ENCODE measurements at places on chromosomes 11 and 22.
A peak's percentile ranks its signal among the peaks of the same experiment; 100 is the strongest.

GRCh38 chr11:19560156-19560555 is 152.5 kb upstream of the NAV2 start:
- DNase-seq: no peak

- no peak for DNase-seq
These were observed 213.6 kb downstream of the RAB38 start for GRCh38 chr11:87961606-87962005.

DNA sequence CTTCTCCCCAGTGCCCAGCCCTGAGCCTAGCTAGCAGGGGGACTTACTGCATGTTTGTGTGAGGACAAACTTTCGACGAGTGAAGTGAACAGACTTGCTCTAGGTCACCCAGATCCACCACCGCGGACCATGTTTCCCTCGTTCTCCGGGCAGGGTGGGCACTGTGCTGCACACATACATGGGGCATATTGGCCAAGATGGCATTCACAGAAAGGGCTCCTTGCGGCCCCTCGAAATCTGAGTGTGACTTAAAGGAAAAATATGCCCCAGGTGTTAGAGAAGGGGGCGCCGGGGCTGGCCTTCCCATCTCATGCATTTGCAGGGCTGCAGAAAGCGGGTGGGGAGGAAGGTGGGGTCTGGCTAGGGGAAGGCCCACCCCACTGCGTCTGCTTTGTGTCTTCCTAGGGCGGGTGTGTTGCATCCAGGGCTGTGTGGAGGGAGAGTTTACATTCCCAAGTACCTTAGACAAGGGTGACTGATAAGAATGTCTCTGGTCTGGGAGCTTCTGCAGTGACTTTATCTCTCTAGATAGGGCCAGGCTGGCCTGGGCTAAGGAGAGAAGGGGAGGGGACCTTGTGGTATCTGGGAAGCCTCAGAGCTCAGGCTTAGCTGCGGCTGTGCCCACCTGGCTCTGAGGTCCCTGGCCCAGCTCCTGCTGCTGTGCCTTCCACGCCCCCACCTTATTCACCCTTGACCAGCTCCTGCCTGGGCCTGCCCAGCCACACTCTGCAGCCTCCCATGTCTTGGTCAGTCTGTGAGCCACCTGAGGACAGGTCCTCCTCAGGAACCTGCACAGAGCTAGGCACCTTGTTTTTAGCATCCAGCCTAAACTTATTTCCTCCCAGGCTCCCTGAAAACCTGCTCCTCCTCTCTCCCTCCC is 45.8 kb downstream of the LRRC32 start:
- DNase-seq: peak; percentile 9

DNA sequence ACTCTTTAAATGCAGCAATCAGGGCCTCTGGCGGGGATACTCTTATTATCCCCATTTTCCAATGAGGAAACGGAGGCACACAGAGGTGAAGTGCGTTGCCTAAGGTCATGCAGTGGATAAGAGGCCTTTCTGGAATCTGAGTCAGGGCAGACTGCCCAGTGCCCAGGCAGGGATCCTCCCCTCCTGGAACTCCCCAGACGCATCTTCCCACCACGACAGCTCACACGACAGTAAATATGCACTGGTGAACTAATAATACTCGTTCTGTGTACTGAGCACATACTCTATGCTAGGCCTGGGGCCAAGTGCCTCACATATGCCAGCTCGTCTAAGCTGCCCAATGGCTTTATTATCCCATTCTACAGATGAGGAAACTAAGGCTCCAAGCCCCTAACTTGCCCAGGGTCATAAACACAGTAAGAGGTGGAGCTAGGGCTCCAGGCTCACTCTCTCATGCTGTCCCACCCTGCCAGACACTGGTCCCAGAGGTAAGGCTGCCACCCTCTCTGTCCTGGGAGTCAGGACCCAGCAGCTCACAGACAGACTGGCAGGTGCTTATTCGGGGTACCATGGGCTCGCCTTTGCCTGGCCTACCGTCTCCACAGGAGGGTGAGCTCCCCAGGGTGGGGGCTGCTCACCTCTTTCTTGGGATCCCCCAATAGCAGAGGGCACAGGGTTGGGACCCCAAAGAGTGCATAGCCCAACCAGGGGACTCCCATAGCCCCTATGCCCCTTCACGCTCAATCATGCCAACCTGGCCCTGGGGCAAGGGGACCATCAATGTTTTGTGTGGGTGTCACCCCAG is 2.3 kb downstream of the IL2RB start:
- no peak for DNase-seq

DNA sequence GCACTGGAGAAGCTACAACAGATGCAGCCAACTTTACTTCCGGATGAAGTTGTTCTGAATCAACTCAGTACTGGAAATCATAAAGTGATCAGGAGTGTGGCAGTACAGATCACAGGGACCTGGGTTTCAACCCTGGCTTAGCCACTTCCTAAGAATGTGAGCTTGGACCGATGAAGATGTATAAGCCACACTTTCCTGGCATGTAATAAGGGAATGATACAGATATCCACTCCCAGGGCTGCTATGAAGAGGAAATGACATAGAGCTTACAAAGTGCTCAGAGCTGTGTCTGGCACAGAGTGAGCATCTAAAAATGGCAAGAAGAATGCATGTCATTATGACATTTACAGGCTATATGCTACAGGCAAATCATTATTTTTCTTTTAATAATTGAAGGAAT is 378.7 kb downstream of the NTM start:
- no peak for DNase-seq

- DNase-seq: no peak
These were observed 33.1 kb upstream of the TSPAN18 start for GRCh38 chr11:44693654-44694119.

DNA sequence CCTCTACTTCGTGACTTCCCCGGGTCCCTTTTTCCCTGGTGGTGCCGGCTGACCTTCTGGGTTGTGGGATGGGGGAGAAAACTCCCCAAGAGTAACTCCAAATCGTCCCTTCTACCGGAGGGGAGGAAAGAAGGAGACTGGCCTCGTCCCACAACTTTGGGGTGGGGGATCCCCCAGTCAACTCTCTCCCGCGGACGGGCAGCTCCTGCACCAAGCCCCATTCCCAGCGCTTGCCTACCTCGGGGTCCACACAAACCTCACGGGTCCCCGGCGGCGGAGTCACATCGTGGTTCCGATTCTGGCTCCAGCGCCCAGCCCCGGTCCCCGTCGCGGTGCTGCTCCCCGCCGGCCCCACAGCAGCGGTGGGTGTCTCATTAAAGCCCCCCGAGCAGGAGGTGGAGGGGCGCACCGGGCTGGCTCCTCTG is 317 bp downstream of the BDNF start:
- DNase-seq: no peak

DNA sequence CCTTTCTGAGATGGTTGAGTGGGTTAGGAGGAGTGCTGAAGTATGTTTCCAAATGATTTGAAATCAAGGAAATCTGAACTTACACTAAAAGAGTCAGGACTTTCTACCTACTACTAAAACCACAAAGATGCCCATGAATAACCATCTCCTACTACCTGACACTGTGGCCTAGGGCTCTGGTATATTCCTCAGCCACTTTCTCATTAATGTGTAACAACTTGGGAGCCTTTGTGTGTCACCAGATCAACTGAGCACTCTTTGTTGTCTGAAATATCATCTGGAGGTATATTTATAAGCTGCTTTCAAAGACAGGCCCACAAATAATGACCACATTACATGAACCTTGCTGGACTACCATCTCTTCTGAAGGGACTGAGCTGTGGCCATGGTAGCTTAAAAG is 43.9 kb downstream of the RELT start:
- DNase-seq: no peak

DNA sequence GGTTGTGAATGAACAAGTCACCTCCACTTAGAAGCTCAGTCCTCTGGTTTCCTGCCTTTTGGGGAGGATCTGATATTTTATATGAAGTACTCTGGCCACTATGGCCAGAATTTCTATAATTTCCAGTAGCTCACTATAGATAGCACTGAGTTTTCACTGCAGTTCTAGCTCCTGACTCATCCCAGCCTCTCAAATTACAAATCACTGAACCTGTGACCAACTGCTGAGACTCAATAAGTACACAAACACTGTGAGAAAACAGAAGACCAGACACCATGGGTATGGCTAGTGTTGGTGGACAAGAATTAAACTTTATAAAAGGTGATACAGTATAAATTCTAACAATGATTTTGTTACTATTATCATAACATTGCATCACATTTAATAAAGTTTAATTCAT is 47.1 kb upstream of the UCP3 start:
- no peak for DNase-seq

GRCh38 chr11:124460459-124460858 is 15.0 kb upstream of the OR8B8 start:
- no peak for DNase-seq

GRCh38 chr22:20779818-20780158 is 5.9 kb downstream of the SERPIND1 start:
- DNase-seq: no peak

GRCh38 chr11:8015753-8016239 is 28.7 kb downstream of the EIF3F start:
- DNase-seq: no peak

DNA sequence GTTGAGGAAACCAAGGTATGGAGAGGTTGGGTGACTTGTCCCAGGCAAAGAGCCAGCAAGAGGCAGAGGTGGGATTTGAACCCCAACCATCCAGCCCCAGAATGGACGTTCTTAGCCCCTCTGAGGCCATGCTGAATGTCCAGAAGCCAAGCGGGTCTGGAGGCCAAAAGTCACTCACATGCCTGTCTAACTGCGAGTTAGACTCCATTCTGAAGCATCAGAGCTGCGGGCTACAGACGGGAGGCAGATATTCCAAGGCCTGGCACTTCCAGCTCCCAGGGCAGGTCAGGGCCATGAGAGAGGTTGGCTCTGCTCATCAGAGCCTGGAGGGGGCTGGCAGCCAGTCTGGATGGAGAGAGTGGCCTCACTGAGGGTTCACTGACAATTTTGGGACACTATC is 616.5 kb downstream of the BRD1 start:
- DNase-seq: no peak

DNA sequence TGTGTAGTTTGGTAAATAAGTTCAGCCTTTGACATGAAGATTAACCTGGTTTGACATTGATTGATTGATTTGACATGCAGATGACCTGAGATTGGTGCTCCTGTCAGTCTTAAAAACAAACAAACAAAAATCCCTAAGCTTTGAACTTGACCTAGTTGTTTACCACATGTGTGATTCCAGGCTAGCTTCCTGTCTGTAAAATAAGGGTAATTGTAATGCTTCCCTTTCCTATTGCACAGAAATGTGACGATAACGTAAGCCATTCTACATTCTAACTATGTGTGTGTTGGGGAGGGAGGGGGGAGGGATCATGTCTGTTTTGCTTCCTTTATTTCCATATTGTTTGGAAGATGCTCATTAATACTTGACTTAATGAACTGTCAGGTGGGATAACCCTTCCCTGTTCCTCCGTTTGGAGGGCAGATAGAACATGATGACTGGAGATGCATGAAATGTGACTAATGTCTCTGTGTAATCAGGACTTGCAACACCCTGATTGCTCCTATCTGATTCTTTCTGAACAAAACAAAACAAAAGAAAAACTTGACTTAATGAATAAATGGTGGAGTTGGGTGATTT is 106.1 kb upstream of the CLMP start:
- no peak for DNase-seq

DNA sequence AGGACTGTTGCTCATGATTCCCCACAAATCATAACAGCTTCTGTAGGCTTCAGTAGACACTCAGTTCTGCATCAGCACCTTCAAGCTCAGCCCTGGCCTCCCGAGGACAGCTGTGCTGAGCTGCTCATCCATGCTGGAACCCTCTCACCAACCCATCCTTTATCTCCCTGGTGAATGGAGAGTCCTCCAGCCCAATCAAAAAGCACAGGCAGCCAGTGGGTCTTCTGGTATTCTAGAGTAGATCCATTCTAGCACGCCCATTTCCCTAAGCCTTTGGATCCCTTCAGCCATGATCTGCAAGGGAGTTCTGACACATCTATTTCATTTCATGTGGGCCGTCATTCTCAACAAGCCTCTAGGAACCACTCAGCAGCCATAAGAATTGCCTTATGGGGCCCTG is 44.6 kb upstream of the SPATA19 start:
- no peak for DNase-seq

- DNase-seq: peak; percentile 2
These were observed 41.7 kb upstream of the PRDM11 start for GRCh38 chr11:45104790-45105084.

DNA sequence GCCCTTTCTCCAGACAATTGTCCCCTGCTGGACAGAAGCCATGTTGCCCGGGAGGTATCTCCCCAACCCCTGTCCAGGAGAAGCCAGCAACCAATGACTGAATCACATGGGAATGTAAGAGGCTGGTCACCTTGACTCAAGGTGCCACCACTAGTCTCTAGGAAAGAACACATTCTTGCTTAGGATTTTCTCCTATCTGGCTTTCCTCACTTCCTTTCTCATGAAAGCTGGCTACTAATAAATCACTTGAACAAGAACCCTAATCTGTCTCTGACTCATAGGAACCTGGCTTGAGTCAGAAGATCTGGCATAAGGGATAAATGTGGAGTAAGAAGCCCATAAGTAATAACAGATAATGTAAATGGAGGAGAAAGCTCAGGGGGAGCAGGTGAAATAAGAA is 101.4 kb upstream of the C11orf87 start:
- no peak for DNase-seq

DNA sequence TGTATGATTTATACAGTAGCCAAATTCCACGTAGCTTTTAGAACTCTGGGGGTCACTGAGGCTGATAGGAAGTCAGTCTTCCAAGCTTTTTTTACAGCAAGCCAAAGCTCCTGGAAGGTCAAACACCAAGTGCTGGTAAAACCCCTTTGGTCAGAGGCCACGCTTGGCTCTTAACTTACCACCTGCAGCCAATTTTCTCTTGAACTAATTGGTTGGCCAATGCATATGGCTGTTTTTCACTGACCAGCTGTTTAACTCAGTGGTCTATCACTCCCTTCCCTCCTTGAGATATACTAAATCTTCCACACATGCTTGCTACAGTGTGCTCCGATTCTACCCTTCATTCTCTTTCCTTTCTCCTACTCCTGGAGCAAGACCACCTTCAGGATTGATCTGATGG is 116.0 kb downstream of the FAR1 start:
- DNase-seq: no peak

DNA sequence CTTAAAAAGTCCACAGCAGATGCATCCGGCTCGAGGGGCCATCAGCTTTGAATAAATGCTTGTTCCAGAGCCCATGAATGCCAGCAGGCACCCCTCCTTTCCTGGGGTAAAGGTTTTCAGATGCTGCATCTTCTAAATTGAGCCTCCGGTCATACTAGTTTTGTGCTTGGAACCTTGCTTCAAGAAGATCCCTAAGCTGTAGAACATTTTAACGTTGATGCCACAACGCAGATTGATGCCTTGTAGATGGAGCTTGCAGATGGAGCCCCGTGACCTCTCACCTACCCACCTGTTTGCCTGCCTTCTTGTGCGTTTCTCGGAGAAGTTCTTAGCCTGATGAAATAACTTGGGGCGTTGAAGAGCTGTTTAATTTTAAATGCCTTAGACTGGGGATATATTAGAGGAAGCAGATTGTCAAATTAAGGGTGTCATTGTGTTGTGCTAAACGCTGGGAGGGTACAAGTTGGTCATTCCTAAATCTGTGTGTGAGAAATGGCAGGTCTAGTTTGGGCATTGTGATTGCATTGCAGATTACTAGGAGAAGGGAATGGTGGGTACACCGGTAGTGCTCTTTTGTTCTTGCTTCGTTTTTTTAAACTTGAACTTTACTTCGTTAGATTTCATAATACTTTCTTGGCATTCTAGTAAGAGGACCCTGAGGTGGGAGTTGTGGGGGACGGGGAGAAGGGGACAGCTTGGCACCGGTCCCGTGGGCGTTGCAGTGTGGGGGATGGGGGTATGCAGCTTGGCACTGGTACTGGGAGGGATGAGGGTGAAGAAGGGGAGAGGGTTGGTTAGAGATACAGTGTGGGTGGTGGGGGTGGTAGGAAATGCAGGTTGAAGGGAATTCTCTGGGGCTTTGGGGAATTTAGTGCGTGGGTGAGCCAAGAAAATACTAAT is 1.9 kb downstream of the NEAT1 start:
- no peak for DNase-seq
